ENCODE measurements at places on chromosomes 12 and 14.

GRCh38 chr14:36848213-36848612 lies 186.6 kb downstream of the PAX9 start:
- H3K27me3 ChIP-seq = no peaks in the 10 kb centered on the region
- no peaks in the 10 kb centered on the region for H3K4me1 ChIP-seq
- no peaks in the 10 kb centered on the region for H3K36me3 ChIP-seq
- no peak overlapping the region for H3K4me3 ChIP-seq
- no peak for DNase-seq

- no peaks in the 10 kb centered on the region for H3K36me3 ChIP-seq
- DNase-seq = peak; percentile 32
- no peaks in the 10 kb centered on the region for H3K27me3 ChIP-seq
- no peak overlapping the region for H3K27ac ChIP-seq
- peak overlapping the region; percentile 29 for H3K4me3 ChIP-seq
- H3K4me1 ChIP-seq = peaks cover 13% of the 10 kb centered on the region
These were observed 30.6 kb downstream of the TMEM132D start for GRCh38 chr12:129873111-129873832.

DNA sequence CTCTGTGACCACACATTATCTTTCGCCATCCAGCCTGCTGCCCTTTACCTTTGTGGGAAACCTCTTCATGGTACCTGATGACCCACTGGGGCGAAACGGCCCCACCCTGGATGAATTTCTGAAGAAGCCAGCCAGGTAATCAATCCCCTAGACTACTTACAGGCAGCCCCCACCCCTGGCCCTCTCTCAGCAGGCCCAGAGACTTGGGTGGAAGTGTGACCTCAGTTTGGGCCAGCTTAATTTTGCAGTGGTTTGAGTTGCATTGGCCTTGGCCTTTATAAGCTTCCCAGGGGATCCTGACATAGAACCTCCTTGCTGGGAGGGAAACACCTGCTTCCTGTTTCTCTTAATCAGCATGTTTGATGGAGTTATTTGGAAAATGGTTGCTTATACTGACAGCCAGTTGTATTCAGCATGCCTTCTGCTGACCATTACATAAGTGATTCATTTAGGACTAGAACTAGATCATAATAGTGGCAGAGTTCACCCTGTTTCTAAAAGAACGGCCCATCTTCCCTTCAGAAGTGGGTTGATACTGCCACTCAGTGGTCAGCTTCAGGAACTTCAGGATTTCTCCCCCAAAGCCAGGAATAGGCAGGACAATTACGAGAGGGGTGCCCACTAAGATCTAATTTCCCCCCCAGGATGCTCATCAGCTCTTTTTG lies 6.1 kb downstream of the SDR39U1 start:
- H3K4me3 ChIP-seq = no peak overlapping the region
- peaks cover 43% of the 10 kb centered on the region for H3K36me3 ChIP-seq
- H3K27ac ChIP-seq = no peak overlapping the region

GRCh38 chr12:102917026-102917787 lies at the start of gene PAH:
Gene PAH (minus strand): TSS chr12:102917244. CDS start chr12:102917130, 114 bp downstream.
- no peak within 1 kb of the TSS for H3K4me3 ChIP-seq
- no peaks in the 10 kb centered on the region for H3K27me3 ChIP-seq
- no peak for DNase-seq
- no peaks in the 10 kb centered on the region for H3K36me3 ChIP-seq
- H3K4me1 ChIP-seq = no peaks in the 10 kb centered on the region

DNA sequence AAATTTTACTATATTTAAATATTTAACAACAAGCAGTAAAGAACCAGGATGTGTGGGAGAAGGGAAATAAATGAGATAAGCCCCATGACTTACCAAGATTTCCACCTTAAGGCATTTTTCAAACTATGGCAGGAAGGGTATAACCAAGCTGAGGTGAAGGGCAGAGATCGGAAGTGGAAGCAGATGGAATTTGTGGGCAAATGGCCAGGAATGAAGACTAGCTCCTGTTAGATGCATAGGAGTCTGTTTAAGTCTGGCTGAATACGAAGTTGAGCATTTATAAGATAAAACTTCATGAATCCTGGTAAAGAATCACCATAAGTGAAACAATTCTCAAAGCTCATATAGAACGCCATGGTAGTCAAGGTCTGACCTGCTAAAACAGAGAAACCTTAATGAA lies 163.5 kb downstream of the DIO2 start:
- no peaks in the 10 kb centered on the region for H3K27me3 ChIP-seq
- H3K4me3 ChIP-seq = no peak overlapping the region
- H3K4me1 ChIP-seq = no peaks in the 10 kb centered on the region
- DNase-seq = no peak
- H3K36me3 ChIP-seq = no peaks in the 10 kb centered on the region

GRCh38 chr12:104662908-104663307 lies 206.2 kb downstream of the CHST11 start:
- no peak overlapping the region for H3K4me3 ChIP-seq
- H3K36me3 ChIP-seq = no peaks in the 10 kb centered on the region
- no peak for DNase-seq
- no peaks in the 10 kb centered on the region for H3K27me3 ChIP-seq
- H3K4me1 ChIP-seq = no peaks in the 10 kb centered on the region

- H3K27ac ChIP-seq = peak overlapping the region; percentile 85
- peaks cover under 1% of the 10 kb centered on the region for H3K36me3 ChIP-seq
- DNase-seq = no peak
- H3K27me3 ChIP-seq = no peaks in the 10 kb centered on the region
- H3K4me3 ChIP-seq = peak overlapping the region; percentile 76
These were observed 2.0 kb downstream of the DYRK2 start for GRCh38 chr12:67650388-67651131.

Data from astrocyte (in vitro differentiated cells and primary cell).